Renal cortex interstitium (tissue), 15 donors: ENCODE measurements at places on chromosomes 11 and 22. TPM values are rescaled to one million over a fixed set of nuclear protein-coding genes. Genes with fewer than 3 reads are reported as not detected.

The SELENOO gene
- 16.9 TPM for polyA plus RNA-seq

The POU2AF1 gene
- polyA plus RNA-seq = 1.1 TPM

The RTN4RL2 gene
- polyA plus RNA-seq = 2.3 TPM

The KCNK4 gene
- not detected for polyA plus RNA-seq

The RCOR2 gene
- 11.0 TPM for polyA plus RNA-seq

The FAT3 gene
- 10.5 TPM for polyA plus RNA-seq

The CDC42EP2 gene
- 11.3 TPM for polyA plus RNA-seq

The OTUB1 gene
- polyA plus RNA-seq = 109 TPM

The UBQLN3 gene
- polyA plus RNA-seq = not detected

DNA sequence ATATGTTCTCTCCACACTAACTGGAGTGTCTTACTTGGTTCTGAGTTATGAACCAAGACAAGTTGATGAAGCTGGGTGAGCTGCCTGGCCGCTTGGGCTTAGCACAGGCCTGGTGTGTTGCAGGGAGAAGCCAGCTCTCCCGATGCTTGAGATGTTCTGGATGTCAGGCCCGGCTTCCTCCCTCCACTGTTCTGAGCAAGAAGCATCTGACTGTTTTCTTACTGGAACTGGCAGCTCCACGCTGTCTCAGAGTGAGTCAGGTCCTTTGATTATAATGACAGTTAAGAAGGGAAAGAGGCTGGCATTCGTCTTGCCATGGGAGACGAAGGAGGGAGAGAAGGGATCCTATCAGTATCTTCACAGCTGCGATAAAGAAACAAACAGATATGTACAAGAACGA lies 46.5 kb upstream of the CRTAM start:
- DNase-seq = no peak

DNA sequence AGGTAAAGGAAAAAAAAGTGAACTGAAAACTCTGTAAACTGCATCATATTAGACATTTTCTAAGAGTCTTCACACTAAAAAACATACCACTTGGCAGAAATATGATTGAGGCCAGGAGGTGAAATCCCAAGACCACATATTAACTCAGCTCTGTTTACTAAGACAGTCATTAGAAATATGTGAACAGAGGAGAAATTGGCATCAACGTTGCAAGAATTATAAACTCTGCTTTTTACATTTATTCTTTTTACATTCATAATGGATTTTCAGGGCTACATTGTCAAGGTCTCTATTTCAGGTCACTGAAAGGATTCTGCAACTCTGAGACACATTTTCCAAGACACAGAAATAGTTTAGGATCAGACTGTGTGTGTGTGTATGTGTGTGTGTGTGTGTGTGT lies 1364.0 kb downstream of the LRRC4C start:
- no peak for DNase-seq

DNA sequence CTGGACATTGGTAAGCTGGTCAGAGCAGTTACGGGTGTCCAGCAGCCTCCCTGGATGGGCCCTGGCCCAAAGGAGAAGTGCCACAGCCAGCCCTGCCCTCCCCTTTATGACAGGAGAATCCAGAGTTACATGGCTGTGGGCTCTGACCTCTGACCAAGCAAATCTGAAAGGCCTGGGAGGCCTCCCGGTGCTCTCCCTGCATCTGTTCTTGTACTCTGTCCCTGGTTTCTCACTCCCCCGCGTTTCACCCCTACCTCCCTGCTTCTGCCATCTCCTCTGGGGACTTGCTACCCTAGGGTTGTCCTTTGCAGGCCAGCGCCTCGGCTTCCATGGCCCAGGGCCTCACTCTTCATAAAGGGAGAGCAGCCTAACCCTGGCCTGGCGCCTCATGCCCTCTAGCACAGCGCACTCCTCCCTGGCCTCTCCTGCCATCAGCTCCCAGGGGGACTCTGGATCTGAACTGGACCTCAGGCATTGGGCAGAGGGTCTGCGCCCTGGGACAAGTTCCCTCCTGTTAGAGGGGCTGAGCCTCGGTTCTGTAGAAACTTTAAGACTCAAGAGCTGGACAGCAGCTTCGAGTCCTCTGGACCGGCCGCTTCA lies 10.7 kb downstream of the PICK1 start:
- DNase-seq = no peak

DNA sequence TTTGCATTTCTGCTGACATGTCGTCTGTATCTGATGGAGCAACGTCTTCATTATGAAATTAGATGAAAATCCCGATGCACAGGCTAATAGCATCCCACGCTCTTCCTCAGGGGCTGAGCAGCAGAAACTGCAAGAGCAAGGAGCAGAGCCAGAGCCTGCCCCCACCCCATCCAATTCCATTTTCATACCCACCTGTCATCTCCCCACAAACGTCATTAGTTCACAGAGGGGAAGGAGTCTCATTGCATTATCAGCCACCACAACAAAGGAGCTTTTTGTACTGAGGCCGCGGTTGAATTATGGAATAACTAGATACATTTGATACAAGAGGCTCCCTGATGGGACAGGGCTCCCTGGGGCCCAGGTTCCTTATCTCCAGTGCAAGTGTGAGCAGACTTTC lies 515.0 kb downstream of the NTM start:
- no peak for DNase-seq

DNA sequence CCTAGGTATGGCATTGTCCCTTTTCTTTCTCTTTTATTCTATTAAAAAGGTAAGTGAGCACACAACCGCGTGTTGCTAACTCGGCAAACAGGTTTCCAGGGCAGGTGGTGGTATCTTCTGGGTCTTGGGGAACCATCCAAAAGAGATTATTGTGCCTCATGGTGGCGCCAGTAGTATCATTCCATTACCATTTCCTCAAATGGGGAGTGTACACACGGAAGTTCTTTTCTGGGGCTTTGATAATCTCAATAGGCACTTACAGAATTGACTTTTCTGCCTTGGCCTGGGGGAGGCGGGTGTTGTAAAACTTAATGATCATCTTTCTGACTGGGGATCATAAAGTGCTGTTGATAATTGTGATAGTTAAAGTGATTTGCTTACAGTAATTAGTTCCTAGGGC lies 234.1 kb downstream of the KIRREL3 start:
- DNase-seq = no peak

GRCh38 chr22:23831261-23831660 lies 7.5 kb downstream of the DERL3 start:
- DNase-seq = no peak

GRCh38 chr22:41469218-41469851 lies 418 bp downstream of the ACO2 start:
- DNase-seq = no peak

DNA sequence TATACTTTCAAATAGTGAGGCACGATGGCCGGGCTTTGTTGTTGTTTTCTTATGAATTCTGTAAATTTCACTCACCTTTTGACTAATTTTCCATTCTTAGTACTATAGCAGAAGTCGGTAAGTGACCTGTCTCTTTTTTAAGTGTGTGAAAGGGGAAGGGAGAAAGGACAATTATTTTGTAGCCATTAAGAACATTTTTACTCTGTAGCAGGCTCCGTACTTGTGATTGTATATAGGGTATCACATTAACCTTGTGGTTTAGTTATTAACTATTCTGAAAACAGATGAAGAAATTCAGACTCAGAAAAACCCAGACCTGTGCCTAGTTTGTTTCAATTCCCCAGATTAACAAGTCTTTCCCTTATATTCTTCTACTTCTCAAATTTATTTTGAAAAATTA lies 78.7 kb downstream of the CASP12 start:
- no peak for DNase-seq

DNA sequence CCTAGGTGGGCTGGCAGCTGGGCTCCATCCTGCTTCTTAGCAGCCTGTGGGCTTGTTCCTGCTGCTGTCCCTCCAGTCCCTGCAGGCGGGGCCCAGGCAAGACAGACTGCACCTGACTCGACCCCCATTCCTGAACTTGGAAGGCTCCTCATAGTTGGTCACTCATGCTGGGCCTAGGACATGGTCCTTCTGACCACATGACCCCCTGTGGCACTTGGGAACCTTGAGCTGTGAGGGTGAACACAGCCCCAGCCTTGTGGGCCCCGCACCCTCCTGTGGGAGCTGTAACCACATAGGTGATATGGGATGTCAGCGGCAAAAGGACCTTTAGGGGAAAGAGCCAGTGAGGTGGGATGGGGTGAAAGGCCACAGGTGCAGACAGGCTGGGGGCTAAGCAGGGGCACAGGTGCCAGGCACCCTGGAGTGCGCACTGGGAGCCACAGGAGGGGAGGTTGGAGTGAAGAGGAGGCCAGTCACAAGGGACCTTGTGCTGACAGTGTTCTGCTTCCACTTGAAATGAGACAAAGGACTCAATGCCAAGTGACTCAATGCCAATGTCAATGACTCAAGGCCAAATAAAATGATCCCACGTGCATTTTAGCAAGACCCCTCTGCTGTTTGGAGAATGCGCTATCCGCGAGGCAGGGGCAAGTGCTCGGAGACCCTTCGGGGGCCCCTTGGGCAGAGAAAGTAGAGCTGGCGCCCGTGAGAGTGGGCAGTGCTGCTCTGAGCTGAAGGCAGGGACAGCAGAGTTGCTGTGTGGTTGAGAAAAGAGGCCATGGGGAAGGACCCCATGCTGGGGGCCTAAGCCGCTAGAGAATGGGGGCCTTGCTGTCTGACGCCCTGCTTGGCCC lies 90.7 kb downstream of the MORC2 start:
- DNase-seq = no peak

DNA sequence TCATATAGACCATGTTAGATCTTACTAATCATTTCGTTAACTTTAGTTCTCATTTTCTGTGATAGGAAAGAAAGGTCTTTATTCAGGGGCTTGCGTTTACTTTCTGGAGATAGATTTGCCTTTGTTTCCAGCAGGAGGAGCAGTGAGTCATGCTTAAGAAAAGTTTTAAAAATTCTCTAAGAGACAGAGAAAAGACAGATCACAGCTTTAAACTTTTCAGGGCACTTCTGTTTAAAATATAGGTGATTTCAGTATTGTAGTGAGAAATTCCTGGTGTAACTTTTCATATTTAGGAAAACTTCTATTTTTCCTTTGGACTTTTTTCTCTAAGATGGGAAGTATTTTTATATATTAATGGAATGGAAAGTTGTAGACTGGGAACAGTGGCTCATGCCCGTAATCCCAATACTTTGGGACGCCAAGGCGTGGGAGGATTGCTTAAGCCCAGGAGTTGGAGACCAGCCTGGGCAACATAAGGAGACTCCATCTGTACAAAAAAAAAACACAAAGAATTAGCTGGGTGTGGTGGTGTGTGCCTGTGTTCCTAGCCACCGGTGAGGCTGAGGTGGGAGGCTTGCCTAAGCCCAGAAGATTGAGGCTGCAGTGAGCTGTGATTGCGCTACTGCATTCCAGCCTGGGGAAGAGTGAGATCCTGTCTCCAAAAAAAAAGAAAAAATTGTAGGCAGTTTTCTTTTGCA lies 60.3 kb downstream of the ATXN10 start:
- DNase-seq = peak; percentile 12

- no peak for DNase-seq
These were observed 133.0 kb downstream of the RAB38 start for GRCh38 chr11:88042238-88042637.

DNA sequence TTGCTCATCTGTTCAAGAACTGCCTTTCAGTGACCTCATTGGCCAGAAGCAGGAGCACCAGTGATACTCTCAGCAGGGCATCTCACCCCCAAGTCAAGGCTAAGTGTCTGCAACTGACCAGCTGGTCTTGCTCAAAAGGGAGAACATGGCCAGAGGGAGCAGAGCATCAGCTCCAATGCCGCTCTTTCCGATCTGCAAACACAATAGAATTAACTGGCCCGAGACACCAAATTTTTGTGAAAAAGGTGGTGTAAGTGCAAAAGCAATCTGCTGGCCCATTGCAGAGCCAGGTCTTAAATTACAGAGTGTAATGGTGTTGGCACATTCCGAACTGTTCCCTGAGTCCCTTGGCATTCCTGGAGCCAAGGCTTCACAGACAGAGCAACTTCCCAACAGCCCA lies 97.0 kb downstream of the PKNOX2 start:
- no peak for DNase-seq

DNA sequence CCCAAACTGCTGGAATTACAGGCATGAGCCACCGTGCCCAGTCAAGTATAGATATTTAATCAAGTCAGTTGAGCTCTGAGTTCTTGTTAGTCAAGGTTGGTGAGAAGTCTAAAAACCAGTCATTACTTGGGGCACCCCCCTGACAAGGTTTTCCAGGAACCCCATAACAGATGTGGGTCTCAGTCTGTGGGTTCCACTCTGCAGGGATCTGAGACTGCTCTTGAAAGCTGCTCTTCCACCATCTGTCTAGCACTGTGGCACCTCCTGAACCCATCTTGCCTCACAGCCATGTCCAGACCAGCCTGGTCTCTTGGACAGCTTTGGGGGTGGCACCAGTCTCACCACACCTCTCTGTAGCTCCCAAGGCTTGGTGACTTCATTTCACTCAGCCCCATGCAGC lies 44.3 kb upstream of the PLET1 start:
- DNase-seq = no peak

GRCh38 chr11:48006301-48006992 lies 26.1 kb downstream of the PTPRJ start:
- DNase-seq = no peak

- DNase-seq = no peak
These were observed 37.3 kb upstream of the MYH9 start for GRCh38 chr22:36424901-36425579.

GRCh38 chr11:116311206-116311605 lies 461.6 kb downstream of the BUD13 start:
- DNase-seq = no peak

- DNase-seq = no peak
These were observed 4.4 kb downstream of the RPS19BP1 start for GRCh38 chr22:39528080-39528661.

DNA sequence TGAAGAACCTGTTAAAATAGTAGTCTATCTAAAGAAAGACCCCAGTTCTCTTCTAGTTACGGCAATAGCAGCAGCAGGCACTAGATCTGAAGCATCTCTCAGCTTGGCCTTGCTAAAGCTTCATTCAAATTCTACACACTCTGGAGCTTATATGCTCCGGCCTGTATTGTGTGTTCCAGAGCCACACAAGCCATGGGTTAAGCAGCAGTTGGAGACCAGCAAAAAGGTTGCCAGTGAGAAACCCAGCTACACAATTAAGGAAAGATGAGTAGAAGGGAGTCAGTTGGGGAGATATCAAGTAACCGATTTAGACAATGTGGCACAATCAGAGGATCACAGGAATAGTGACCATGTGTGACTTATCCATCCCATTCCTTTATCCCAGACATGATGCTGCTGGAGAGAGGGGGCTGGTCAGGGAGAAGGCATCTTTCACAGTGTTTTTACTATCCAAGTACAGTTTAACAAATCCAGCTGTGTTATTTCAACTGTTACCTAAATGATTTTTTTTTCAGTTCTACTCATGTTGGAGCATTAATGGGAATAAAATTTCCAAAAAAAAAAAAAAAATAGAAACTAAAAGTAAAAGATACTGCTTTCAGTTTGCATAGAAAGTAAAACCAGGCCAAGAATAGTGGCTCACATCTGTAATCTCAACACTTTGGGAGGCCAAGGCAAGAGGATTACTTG lies 41.0 kb downstream of the PAX6 start:
- DNase-seq = no peak

- no peak for DNase-seq
These were observed 10.7 kb downstream of the RHOG start for GRCh38 chr11:3830088-3830487.

GRCh38 chr11:12496181-12497025 lies 119.0 kb downstream of the PARVA start:
- DNase-seq = no peak

GRCh38 chr11:69051381-69052342 lies 2.9 kb downstream of the TPCN2 start:
- no peak for DNase-seq
